ENCODE measurements at places on chromosomes 6 and 20. TPM values are rescaled to one million over a fixed set of nuclear protein-coding genes. Genes with fewer than 3 reads are reported as not detected.
A peak's percentile ranks its signal among the peaks of the same experiment; 100 is the strongest.

DNA sequence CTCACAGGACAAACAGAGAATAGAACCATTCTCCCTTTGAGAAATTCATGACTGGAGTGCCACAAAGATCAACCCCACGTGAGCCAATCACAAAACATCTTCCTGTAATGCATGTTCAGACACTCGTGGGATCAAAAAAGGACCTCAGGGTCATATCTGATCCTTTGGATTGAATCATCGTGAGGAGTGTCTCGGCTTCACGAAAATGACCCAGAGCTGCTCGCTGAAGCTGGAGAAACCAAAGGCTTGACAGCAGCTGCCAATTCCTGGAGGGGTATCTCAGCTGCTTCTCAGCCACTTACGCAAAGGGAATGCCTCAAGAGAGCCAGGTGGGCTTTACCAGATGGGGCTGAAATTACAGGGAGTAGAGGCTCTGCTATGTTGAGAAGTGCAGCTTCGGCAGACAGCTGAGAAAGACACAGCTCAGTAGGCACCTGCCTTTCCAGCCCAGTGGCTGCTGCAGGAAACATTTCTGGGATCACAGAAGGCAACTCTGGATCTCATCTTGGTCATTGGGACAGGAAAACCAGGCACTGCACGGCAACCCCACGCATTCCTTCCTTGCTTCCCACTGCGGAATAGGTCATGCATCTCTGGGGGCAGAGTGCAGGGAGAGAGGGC is 813.1 kb downstream of the KIF16B start:
- H3K27me3 ChIP-seq: no peaks in the 10 kb centered on the region
- no peak overlapping the region for H3K4me3 ChIP-seq
- no peaks in the 10 kb centered on the region for H3K4me1 ChIP-seq
- H3K36me3 ChIP-seq: no peaks in the 10 kb centered on the region
- no peak for DNase-seq

Gene VNN1
- total RNA-seq: 1.6 TPM

GRCh38 chr6:164095056-164095455 is 680.5 kb downstream of the QKI start:
- H3K27me3 ChIP-seq: no peaks in the 10 kb centered on the region
- H3K4me1 ChIP-seq: no peaks in the 10 kb centered on the region
- no peak for DNase-seq
- no peak overlapping the region for H3K27ac ChIP-seq
- H3K36me3 ChIP-seq: no peaks in the 10 kb centered on the region
- no peak overlapping the region for H3K4me3 ChIP-seq

Gene GNAS-AS1
- 0.66 TPM for total RNA-seq

Gene TM9SF4
- 41.2 TPM for total RNA-seq

Gene BTN1A1
- total RNA-seq: not detected

DNA sequence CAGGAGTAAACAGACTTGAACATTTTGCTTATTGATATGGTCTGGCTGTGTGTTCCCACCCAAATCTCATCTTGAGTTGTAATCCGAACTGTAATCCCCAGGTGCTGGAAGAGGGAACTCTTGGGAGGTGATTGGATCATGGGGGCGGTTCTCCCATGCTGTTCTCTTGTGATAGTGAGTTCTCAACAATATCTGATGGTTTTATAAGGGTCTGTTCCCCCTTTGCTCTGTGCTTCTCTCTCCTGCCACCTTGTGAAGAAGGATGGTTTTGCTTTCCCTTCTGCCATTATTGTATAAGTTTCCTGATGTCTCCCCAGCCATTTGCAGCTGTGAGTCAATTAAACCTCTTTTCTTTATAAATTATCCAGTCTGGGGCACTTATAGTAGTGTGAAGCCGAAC is 40.0 kb downstream of the MYLIP start:
- H3K4me1 ChIP-seq: peaks cover 14% of the 10 kb centered on the region
- H3K36me3 ChIP-seq: no peaks in the 10 kb centered on the region
- DNase-seq: peak; percentile 56
- no peak overlapping the region for H3K4me3 ChIP-seq

DNA sequence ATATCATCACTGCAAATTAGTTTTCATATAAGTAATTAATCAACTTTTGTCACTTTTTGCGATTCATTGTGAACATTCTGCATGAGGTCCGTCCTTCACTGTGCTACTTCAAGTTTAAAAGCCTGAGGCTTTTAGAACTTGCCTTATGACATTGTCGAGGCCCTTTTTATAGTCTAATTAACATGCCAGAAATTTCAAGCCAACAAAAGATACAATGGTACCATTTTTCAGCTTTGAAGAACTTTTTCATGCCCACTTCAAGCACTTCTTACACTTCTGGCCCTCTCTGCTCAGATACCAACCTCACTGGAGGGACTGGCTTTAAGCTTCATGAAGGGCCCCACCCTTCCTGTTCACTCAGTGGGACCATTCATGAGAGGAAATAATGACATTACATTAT is 323.1 kb downstream of the TPBG start:
- H3K36me3 ChIP-seq: no peaks in the 10 kb centered on the region
- H3K4me1 ChIP-seq: no peaks in the 10 kb centered on the region
- H3K4me3 ChIP-seq: no peak overlapping the region
- DNase-seq: no peak

DNA sequence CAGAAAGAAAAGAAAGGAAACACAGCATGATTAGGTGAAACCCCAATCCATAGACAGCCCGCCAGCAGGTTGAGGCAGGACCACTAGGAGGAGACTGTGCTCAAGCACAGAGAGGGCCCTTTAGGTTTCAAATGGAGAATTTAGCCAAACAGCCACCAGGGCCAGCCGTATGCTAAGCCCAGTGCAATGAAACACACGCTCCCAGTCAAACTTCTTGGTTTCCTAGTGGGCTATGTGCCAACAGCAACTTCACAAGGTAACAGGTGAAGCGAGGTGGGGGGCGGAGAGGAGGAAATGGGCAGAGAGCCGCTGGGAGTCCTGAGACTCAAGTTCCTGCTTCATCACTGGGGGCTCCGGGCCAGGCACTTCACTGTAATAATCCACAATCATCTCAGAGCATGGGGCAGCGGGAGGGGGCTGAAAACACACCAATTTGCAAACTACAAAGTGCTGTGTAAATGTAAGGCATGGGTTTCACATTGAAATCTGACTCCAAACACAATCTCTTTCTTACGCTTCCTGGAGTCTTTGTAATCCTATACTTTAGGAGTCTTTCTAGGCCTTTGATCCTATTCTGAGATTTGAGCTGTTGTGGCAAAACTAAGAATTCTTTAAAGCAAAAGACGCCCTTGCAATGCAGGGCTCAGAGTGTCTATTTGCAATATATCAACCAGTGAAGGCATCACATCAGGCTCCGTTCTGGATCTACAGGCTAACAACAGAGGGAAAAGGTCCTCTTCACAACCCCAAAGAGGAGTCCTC is 117.3 kb downstream of the OPRM1 start:
- H3K36me3 ChIP-seq: peaks cover 6% of the 10 kb centered on the region
- no peak overlapping the region for H3K4me3 ChIP-seq
- peak overlapping the region; percentile 66 for H3K27ac ChIP-seq
- peaks cover 27% of the 10 kb centered on the region for H3K4me1 ChIP-seq
- H3K27me3 ChIP-seq: no peaks in the 10 kb centered on the region

Gene COL11A2
- 2.0 TPM for total RNA-seq

GRCh38 chr20:35257175-35257909 is 20.6 kb downstream of the MMP24OS start:
- no peaks in the 10 kb centered on the region for H3K36me3 ChIP-seq
- no peaks in the 10 kb centered on the region for H3K27me3 ChIP-seq
- DNase-seq: no peak
- peaks cover 12% of the 10 kb centered on the region for H3K4me1 ChIP-seq

Gene TEAD3
- not detected for total RNA-seq

GRCh38 chr20:37534401-37535157 is 6.9 kb upstream of the BLCAP start:
- no peaks in the 10 kb centered on the region for H3K36me3 ChIP-seq
- no peak for DNase-seq
- no peaks in the 10 kb centered on the region for H3K27me3 ChIP-seq
- H3K27ac ChIP-seq: no peak overlapping the region
- peaks cover 2% of the 10 kb centered on the region for H3K4me1 ChIP-seq

Gene RNF182
- not detected for total RNA-seq

- no peaks in the 10 kb centered on the region for H3K4me1 ChIP-seq
- no peak overlapping the region for H3K4me3 ChIP-seq
- no peak overlapping the region for H3K27ac ChIP-seq
- H3K36me3 ChIP-seq: no peaks in the 10 kb centered on the region
Measured at GRCh38 chr20:4195499-4195898, 180.1 kb upstream of the RNF24 start.

DNA sequence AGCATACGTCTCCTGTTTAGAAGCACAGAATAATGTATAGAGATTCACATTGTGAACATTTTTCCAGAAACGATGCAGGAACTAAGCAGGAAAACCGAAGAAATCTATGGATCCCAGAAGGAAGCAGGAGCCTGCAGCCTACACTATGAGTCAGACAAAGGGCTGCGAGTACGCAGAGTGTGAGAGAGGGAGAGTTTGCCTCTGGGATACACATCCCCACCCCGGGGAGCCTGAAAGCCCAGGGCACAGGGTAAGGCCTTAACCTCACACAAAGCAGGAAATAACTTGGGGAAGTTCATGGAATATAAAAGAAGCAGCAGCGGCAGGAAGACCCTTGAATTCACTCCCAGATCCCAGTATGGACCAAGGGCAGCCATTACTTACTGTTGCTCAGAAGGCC is 842.1 kb upstream of the MANEA start:
- H3K4me3 ChIP-seq: no peak overlapping the region
- H3K27me3 ChIP-seq: no peaks in the 10 kb centered on the region
- no peaks in the 10 kb centered on the region for H3K36me3 ChIP-seq
- no peak for DNase-seq

DNA sequence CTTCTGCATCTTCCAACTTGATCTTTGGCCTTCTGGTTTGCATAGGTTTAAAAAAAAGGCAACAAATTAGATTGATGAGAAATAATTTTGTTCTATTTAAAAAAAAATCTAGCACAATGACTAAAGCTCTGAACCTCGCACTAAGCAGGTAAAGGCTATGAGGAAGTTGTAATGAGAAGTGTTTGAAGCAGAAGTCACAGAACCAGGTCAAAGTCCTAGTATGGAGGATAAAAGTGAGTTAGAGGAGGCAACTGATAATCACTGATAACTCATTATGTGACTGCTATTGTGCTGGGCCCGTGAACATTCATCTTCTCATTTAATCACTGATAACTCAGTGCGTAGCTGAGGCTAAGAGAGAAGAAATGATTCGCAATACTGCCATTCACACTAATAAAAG is 46.1 kb upstream of the GFRAL start:
- no peak overlapping the region for H3K4me3 ChIP-seq
- H3K4me1 ChIP-seq: no peaks in the 10 kb centered on the region
- H3K27ac ChIP-seq: no peak overlapping the region
- no peaks in the 10 kb centered on the region for H3K27me3 ChIP-seq

DNA sequence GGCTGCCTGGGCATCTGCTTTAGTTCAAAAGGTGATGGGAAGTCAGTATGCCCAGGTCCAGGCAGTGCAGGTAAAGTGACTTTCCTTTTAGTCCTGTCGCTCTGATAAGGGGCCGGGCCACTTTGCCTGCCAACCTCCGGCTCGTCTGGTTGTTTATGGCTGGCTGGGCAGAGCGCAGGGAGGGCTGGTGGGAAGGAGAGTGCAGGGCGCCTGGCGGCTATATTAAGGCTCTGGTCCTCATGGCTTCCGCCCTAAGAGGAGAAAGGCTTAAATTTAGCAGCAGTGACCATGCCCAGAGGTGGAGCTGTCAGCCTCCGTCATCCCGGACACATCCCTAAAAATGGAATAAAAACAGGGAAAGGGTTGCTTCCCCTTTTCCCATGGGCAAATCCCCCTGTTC is 14.6 kb downstream of the GATA5 start:
- no peak for DNase-seq
- no peak overlapping the region for H3K4me3 ChIP-seq
- H3K4me1 ChIP-seq: no peaks in the 10 kb centered on the region
- H3K27me3 ChIP-seq: no peaks in the 10 kb centered on the region
- H3K27ac ChIP-seq: no peak overlapping the region
- H3K36me3 ChIP-seq: no peaks in the 10 kb centered on the region

Gene SNAP91
- not detected for total RNA-seq

GRCh38 chr6:45741437-45742171 is 274.1 kb downstream of the CLIC5 start:
- no peak overlapping the region for H3K4me3 ChIP-seq
- no peaks in the 10 kb centered on the region for H3K27me3 ChIP-seq
- H3K36me3 ChIP-seq: no peaks in the 10 kb centered on the region
- H3K4me1 ChIP-seq: peaks cover 18% of the 10 kb centered on the region
- H3K27ac ChIP-seq: no peak overlapping the region
